ENCODE measurements at places on chromosomes 1 and 21.

GRCh38 chr1:164511001-164511705 lies 47.8 kb upstream of the PBX1 start:
- DNase-seq, result no peak

- no peak for DNase-seq
These were observed 3.7 kb upstream of the SEMA4A start for GRCh38 chr1:156149374-156150332.

DNA sequence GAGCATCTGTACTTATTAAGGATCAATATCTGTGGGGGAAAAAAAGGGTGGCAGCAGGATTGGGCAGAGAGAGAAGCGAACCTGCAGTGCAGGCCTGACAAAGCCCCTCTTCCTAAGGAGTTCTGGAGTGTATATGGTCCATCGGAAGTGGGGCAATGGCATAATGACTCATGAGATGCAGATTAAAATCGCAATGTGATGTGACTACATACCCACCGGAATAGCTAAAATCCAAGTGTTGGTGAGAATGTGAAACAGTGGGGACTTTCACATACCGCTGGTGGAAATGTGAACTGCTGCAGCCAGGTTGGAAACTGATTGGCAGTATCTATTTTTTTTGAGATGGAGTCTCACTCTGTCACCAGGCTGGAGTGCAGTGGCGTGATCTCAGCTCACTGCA lies 8.2 kb upstream of the CREG1 start:
- no peak for DNase-seq

DNA sequence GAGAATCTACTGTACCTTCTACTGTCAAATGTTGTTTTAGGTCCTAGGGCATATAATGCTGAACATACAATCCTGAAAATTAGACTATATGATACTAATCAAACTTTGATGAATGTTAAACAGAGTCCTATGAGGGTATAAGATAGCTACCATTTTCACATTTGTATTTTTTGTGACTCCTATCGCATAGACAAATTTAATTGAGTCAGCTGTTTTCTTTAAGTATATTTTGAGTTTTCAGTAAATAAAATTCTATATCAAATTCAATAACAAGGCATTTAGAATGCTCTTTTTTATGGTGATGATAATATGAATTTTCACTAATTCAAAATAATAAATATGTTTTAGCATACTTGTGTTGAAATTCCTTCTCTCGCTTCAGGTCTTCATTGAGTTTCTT lies 10.0 kb downstream of the LRRC39 start:
- no peak for DNase-seq

- no peak for DNase-seq
These were observed 852.0 kb upstream of the ADAMTS5 start for GRCh38 chr21:27818847-27819246.

DNA sequence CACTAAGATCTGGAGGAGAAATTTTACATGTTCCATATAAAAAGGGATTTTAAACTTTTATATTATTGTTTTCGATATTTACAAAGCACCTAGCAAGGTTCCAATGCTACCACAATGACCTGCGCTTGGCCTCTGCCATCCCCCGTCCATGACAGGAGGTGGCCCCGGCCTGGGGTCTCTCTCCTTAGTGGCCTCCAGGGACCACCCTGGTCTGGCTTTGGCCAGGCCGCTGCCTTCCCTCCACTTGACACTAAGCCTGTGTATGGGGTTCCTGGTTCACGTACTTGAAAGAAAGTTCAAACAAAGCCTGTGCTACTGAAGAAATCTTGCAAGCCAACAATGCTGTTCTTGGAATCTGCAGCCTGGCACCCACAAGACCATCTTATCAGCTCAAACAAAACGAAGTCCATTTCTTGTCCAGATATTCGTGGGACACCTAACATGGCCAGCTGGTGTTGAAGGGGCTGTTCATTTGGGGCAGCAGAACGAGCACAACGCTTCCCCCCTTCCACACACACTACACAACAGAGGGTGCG lies 12.8 kb downstream of the PRDM15 start:
- DNase-seq, result no peak

DNA sequence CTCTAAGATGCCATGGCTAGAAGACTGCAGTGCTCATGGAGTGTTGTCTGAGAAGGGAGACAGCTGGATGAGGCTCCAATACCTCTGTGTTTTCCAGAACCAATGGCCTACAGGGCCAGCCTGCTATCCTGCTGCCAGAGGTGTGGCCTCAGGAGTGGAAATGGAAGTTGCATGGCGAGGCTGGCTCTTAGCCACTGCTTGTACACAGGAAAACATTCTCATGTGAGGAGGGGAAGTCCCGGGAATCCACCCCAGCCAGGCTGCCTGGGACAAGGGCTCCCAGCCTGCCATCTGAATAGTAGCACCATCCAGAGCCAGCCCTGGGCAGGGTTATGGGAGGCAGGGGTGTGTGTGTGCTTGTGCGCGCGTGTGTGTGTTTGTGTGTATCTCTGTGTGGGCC lies 56.5 kb downstream of the SDC3 start:
- no peak for DNase-seq

- no peak for DNase-seq
These were observed 10.7 kb upstream of the NPHP4 start for GRCh38 chr1:6002714-6003501.

- no peak for DNase-seq
These were observed 16.7 kb downstream of the SLC6A9 start for GRCh38 chr1:44014365-44015104.

GRCh38 chr1:156749419-156750118 lies 1.9 kb downstream of the HDGF start:
- no peak for DNase-seq

DNA sequence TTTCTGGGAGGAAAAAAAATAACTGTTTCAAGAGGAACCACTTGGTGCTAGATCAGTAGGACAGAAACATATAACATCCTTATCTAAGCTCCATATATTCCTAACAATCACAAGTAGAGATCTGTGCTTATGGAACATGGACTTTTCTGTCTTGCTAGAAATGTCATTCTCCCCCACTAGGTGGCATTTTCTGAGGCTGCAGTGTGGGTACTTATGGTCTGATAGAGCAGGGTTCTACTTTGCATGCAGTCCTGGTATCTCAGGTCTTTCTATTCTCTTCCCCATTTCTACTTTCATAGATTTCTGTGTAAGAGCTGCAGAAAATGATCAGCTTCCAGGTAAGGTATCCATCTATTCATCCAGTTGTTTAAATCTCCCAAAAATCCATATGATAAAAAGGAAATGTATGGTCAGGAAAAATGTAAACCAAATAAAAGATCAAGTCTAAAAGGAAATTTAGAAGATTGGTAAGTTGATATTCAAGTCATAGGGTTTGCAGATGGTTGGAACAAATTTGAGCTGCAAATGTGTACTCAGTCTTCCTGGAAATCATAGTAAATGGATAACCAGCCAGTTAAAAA lies 1.5 kb downstream of the ZNF684 start:
- no peak for DNase-seq

DNA sequence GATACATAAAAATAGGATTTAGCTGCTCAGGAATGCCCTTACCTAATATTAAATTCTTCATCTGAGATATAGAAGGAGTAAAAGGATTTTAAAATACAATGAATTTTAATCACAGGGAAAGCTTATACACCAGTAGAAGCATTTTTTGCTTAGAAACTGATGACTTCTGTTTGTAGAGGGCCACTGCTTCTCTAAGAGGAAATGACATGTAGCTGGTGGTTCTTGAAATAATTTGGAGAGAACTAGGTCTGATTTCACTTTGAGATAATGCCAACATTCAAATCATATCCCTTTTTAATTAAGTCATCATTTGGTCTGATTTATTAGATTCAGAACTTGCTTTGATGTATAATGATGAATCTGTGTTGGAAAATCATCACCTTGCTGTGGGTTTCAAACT lies 166.6 kb upstream of the SGIP1 start:
- no peak for DNase-seq

- DNase-seq, result peak; percentile 16
These were observed 74.6 kb downstream of the ARID4B start for GRCh38 chr1:235253219-235253962.

- DNase-seq, result no peak
These were observed 47.7 kb downstream of the CDC42BPA start for GRCh38 chr1:227270554-227270953.

GRCh38 chr1:68221001-68221979 lies 11.0 kb downstream of the WLS start:
- no peak for DNase-seq

DNA sequence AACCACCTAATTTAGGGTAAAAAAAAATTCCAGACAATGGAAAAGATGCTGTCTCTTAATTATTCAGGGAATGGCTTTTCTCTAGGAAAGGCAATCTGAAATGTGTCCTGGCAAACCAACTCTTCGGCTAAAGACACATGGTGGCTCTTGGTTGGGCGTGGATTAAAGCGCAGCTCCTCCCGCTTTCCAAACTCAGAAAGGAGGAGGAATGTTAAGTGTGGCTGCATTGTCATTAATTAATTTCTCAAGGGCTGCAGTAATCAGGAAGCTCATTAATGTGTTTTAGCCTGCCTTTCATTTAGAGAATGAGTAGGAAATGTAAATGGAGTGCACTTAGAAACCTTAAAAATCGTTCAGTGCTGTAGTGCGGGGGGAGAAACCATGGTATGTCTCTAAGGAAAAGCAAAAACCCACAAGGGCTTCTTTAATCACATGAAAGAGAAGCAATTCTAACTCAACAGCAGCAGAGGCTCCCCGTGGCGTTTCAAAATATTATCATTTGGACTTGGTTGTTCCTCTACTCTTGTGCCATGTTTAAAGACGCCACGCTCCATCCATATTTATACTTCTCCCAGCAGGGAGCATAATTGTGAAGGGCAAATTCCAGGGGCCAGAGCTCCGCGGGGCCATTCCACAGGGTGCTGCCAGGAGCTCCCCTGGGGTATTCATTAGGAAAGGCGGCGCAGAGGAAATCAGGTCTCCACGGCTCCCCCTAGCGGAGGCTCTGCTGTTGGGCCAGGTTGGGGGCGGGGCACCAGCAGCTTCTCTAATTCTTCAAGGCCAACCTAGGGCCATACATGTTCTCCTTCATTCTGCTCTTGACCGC lies 91.9 kb upstream of the SSX2IP start:
- peak; percentile 63 for DNase-seq

DNA sequence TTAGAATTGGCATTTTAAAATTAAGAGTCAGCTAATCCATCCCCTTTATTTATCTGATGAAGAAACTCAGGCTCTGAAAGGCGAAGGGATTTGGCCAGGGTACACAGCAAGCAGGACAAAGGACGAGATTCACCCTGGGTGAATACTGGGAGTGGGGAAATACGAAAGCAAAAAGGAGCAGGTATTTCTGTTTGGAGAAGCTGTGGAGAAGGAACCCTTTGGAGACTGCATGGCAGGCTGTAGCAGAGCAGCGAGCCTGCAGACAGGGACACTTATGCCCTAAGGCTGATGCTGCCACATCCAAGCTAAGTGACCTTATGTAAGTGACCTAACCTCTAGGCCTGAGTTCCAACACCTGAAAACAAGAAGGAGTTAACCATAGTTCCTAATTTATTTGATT lies 207.2 kb upstream of the C1orf87 start:
- no peak for DNase-seq

- DNase-seq, result no peak
These were observed 764.6 kb downstream of the LTN1 start for GRCh38 chr21:28227881-28228635.

GRCh38 chr1:6770751-6771440 lies 14.4 kb upstream of the CAMTA1 start:
- DNase-seq, result no peak

GRCh38 chr1:156899956-156900718 lies 6.6 kb downstream of the PEAR1 start:
- no peak for DNase-seq

GRCh38 chr1:216997069-216997468 lies 273.8 kb upstream of the ESRRG start:
- no peak for DNase-seq

DNA sequence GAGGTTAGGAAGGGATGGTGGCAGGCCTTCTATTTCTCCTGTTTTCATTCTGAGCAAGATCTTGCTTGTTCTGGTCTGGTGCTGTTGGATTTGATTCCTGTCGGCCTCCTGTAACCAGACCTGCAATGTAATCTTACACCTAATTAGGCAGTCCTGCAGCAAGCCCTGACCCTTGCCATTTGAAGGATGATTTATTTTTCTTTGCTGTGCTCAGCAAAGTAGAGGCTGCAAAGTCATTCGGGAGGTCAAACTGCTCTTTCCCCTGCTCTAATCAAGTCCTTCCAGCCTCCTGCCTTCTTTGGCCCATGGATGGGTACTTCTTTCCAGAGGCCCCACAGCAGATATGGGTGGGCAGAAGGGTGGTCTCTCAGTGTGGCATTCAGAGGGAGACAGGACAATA lies 417.7 kb upstream of the USP24 start:
- no peak for DNase-seq

DNA sequence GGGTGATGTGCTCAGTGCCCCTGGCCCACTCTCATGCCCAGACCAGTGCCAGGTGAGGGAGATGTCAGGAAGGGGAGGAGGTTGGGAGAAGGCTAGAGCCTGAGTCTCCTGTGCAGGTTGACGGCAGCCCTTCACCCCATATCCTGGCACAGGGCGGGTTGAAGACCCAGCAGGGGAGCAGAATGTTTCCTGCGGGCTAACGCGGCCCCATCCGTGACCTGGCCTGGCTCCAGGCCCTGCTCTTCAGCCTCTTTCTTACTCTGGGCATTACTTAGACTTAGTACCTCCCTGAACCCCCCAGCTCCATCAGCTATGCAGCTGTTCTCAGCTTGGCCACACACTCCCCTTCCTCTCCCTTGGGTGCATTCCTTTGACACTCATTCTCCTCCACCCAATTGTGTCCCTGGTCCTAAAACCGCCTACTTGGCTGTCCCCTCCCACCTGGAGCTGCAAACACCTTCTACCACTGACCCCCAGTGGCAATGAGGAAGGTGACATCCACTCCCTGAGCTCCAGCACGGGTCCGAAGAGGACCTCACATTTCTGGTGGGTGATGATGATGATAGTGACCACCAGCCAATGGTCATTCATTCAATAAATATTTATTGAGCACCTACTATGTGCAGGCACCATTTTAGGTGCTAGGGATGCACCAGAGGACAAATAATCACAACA lies 179.0 kb downstream of the PTPRU start:
- no peak for DNase-seq

DNA sequence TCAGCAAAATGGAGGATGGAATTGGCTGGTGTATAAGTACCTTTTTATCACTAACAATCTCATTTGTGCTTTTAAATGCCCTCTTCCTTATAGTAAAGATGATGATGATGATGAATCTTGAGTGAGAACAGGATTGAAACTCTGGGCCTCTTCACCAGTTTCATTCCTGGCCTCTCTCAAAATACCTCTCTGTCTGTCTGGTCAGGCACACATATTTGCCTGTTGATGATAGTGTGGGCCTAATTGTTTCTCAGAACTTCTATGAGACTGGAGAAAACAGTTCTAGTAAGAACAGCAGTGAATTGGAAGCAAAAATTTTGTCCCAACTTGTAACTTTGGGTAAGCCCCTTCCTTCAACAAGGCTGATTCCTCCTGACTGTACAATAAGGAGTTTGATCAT lies 94.4 kb upstream of the RGS4 start:
- no peak for DNase-seq

- no peak for DNase-seq
These were observed 407 bp downstream of the WNT4 start for GRCh38 chr1:22142315-22143064.

- DNase-seq, result no peak
These were observed 95.7 kb downstream of the ATP6V1G3 start for GRCh38 chr1:198444792-198445191.

- DNase-seq, result no peak
These were observed 250.2 kb downstream of the KIF26B start for GRCh38 chr1:245404952-245405351.
